Activated CD4-positive, alpha-beta T cell treated with anti-CD3 and anti-CD28 coated beads for 36 hours (primary cell): ENCODE measurements at places on chromosomes 6 and 20. TPM values are rescaled to one million over a fixed set of nuclear protein-coding genes. Genes with fewer than 3 reads are reported as not detected.

DNA sequence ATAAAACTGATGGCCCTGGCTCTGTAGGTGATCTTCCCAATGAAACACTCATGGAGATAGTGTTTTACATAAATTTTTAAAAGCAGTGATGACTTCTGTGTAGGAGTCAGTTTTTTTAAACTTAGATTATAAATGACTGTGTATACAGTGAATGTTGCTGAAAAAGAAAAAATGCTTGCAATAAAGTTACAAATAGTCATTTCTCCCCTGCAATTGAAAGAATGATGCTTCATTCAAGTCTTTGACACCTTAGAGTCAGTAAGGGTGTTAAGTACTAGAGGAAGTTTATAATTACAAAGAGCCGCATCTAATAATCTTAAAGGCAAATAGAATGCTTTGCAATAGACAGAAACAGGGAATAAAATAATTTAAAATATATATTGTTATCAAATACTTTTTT, 27.6 kb downstream of the ZNF292 start:
- no peak for DNase-seq
- H3K4me1 ChIP-seq: peaks cover 81% of the 10 kb centered on the region
- H3K4me3 ChIP-seq: no peak overlapping the region
- peaks cover 43% of the 10 kb centered on the region for H3K36me3 ChIP-seq
- peak overlapping the region; percentile 91 for H3K27ac ChIP-seq
- no peaks in the 10 kb centered on the region for H3K27me3 ChIP-seq

GRCh38 chr6:74750826-74751225, 455.0 kb downstream of the COL12A1 start:
- no peak overlapping the region for H3K27ac ChIP-seq
- H3K4me1 ChIP-seq: no peaks in the 10 kb centered on the region
- no peaks in the 10 kb centered on the region for H3K27me3 ChIP-seq
- H3K4me3 ChIP-seq: no peak overlapping the region

The MMP24 gene
- total RNA-seq: not detected

DNA sequence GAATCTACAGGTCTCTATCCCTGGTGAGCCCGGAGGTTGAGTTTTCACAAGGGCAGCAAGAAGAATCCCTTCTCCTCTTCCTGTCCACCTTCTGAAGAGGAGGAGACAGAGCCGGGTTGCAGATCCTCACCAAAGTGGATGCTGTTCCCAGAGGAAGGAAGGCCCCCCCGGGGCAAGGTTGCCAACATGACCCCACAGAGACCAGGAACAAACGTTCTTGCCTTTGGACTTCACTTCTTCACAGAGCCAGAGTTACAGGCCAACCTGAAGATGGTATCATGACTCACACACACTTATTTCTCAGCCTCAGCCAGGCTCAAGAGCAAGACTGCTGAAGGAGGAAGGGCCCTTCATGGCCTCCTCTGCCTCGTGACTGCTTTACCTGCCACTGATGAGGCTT, 384.3 kb downstream of the CD83 start:
- H3K4me3 ChIP-seq: no peak overlapping the region
- H3K27ac ChIP-seq: no peak overlapping the region

DNA sequence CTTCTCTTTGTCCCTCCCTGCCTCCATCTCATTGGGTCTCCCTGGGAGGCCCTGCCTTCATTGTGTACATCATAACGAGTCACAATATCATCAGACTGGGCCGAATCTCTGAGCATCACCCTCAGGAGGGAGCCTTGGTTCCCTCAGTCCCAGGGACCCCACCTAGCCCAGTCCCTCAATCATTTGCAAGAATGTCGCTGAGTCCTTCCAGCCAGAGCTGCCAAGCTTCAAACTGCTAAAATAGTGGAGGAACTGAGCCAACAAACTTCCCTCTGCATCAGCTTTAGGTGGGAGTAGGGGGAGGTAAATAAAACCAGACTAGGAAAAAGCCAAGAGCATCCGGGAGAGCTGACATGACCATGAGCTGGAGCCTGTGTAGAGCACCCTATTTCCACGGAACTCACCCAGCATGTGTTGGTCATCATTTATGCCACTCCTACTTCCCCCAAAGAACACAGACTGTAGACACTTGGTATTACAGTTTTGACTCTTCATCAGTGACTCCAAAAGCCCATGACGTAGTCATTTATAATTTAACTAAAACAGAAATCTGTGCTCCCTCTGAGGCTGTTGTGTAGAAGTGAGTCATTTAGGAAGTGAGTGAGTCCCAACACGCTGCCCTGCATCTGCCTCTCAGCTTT, 28.8 kb upstream of the IL17A start:
- DNase-seq: peak; percentile 75
- H3K27me3 ChIP-seq: peaks cover 5% of the 10 kb centered on the region
- H3K36me3 ChIP-seq: peaks cover 10% of the 10 kb centered on the region
- H3K27ac ChIP-seq: peak overlapping the region; percentile 97
- peaks cover 68% of the 10 kb centered on the region for H3K4me1 ChIP-seq
- peak overlapping the region; percentile 16 for H3K4me3 ChIP-seq

GRCh38 chr6:138175596-138175995, 13.9 kb downstream of the ARFGEF3 start:
- DNase-seq: no peak
- H3K27ac ChIP-seq: no peak overlapping the region

- H3K36me3 ChIP-seq: no peaks in the 10 kb centered on the region
- no peaks in the 10 kb centered on the region for H3K27me3 ChIP-seq
Measured at GRCh38 chr6:41683273-41683522, 44.9 kb downstream of the MDFI start.

The IL17A gene
- 11.9 TPM for total RNA-seq

GRCh38 chr6:118632359-118632758, 19.0 kb downstream of the CEP85L start:
- peak; percentile 36 for DNase-seq
- H3K36me3 ChIP-seq: peaks cover 57% of the 10 kb centered on the region
- no peak overlapping the region for H3K27ac ChIP-seq
- H3K4me3 ChIP-seq: no peak overlapping the region

DNA sequence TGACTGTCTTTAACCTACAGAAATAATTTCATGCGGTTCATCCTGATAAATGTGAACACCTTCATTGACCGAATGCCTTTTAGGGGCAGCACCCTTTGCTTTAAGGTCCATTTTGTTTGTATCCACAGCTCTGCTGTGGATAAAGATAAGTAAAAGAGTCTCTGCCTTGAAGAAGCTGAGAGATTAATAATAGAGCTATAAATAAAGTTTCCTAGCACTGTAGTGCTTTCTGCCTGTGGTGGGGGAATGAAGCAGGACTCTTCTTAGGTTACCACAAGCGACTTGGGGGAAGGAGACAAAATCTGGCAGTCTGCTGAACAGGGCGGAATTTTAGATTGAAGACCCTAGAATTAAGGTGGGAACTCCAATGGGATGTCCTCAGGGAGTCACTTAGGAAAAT, 57.6 kb downstream of the EYA4 start:
- no peak overlapping the region for H3K4me3 ChIP-seq
- DNase-seq: no peak
- no peaks in the 10 kb centered on the region for H3K4me1 ChIP-seq
- H3K36me3 ChIP-seq: no peaks in the 10 kb centered on the region
- no peak overlapping the region for H3K27ac ChIP-seq

The RNF182 gene
- not detected for total RNA-seq

The SALL4 gene
- total RNA-seq: 0.11 TPM
